HFFc6 (cell line): ENCODE measurements at places on chromosomes 4 and X.

- H3K27ac ChIP-seq: no peak overlapping the region
- peaks cover 9% of the 10 kb centered on the region for H3K4me1 ChIP-seq
- H3K36me3 ChIP-seq: no peaks in the 10 kb centered on the region
- H3K4me3 ChIP-seq: no peak overlapping the region
- peaks cover 6% of the 10 kb centered on the region for H3K27me3 ChIP-seq
These were observed 42.0 kb downstream of the LGI2 start for GRCh38 chr4:24988776-24989175.

DNA sequence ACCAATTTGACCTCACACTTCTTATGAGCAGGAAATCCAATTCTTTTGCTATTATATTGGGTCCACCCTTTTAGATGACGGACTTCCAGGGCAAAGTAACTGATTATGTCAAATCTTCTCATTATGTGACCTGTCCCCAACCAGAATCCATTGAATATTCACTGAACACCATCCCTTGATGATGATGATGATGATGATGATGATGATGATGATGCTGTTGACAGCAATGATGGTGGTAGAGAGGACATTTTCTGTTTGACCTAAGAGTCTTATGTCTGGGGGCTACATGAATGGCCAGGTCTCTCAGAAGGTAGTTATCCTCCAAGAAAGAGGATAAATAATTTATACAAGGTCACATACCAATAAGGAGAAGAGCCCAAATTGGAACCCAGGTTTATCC is 5.2 kb downstream of the TCEAL8 start:
- no peak overlapping the region for H3K4me3 ChIP-seq
- DNase-seq: no peak
- no peak overlapping the region for H3K27ac ChIP-seq
- H3K27me3 ChIP-seq: peaks cover 7% of the 10 kb centered on the region; the same call in 1 of the 2 replicates
- H3K4me1 ChIP-seq: peaks cover 21% of the 10 kb centered on the region

DNA sequence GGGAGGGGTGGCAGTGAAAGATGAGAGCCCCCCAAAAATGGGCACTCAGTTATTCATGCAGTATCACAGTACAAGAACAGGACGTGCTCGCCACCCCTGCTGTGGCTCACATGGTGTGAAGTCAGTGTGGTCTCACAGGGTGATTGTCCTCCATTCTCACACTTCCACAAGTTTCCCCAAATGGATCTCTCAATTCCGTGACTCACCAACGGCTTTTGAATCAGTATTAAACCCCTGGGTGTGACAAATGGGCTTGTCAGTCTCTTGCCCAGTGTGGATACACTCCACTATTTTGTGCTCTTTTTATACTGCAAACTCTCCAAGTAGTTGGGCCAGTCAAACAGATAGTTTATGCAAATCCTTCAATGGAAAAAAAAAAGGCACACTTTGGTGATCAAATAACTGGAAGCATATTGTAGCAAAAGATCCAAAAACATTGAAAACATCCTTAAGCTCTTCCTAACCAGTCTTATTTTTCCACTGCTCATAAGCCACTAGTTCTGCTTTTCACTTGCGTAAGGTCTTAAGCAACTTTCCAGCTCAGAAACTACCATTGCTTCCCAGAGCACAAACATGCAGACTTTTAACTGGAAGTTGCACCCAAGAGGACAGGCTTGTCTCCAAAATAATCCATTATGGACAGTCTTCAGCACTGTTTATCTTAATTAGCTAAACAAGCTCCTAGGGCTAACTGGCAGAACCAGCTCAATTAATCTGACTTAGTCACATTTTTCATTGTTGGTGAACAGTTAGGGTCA is 365.7 kb downstream of the PPP3CA start:
- H3K4me3 ChIP-seq: no peak overlapping the region
- peaks cover 24% of the 10 kb centered on the region for H3K4me1 ChIP-seq
- H3K27me3 ChIP-seq: peaks cover 1% of the 10 kb centered on the region
- no peak overlapping the region for H3K27ac ChIP-seq

DNA sequence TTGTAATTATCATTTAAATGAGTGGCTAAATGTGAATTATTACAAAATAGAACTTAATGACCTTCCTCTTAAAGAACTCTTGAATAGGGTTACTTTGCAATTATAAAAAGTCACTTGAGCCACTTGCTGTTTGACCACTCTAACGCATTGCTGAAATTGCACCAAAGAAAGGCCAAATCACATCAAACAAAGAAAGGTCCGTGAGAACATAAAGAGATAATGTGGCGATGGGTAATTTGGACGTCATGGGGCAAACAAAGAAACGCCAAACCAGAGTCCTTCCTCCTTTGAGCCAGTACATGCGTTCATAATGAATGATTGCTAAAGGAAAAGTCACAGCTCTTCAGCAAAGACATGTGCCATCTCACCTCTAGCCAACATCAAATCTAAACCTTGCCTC is 229.8 kb upstream of the STS start:
- H3K36me3 ChIP-seq: no peaks in the 10 kb centered on the region
- no peaks in the 10 kb centered on the region for H3K4me1 ChIP-seq
- H3K4me3 ChIP-seq: no peak overlapping the region
- no peaks in the 10 kb centered on the region; the same call in 1 of the 2 replicates for H3K27me3 ChIP-seq
- no peak overlapping the region for H3K27ac ChIP-seq
- no peak for DNase-seq

DNA sequence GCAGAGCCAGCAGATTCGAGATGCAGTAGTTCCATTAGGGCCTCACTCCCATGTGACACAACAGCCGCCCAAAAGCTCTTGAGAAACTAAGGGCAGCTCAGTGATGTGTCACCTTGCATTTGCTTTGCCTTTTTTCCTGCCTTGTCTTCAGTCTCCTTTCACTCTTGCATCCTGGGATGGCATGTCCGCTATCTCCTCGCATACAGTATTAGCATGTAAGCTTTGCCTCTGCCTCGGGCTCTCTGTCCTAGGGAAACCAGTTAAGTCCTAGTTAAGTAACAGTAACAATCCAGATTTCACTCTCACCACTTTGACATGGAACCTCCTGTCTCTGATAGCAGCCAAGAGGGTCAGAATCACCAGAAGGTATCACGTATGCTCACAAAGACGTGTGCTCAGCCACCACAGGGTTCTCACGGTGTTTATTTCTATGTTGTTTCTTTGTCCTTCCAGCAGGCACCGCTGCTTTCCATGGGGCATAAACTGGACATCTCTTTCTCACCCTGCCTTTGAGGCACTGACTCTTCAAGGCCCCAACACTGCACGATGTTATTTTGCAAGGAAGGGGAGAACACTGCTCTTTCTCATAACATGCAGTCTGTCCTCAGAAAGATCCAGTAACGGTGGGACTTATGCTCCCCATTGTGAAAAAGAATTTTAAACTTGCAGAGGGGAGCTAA is 26.7 kb upstream of the SORBS2 start:
- H3K4me1 ChIP-seq: no peaks in the 10 kb centered on the region
- no peak overlapping the region for H3K27ac ChIP-seq
- H3K4me3 ChIP-seq: no peak overlapping the region
- no peaks in the 10 kb centered on the region for H3K36me3 ChIP-seq

- peaks cover 9% of the 10 kb centered on the region for H3K4me1 ChIP-seq
- DNase-seq: peak; percentile 19
- no peaks in the 10 kb centered on the region for H3K36me3 ChIP-seq
- H3K27ac ChIP-seq: no peak overlapping the region
- peak overlapping the region; percentile 42 for H3K4me3 ChIP-seq
- H3K27me3 ChIP-seq: peaks cover 2% of the 10 kb centered on the region; the same call in 1 of the 2 replicates
These were observed 53.5 kb downstream of the SPANXA2 start for GRCh38 chrX:141642979-141643378.

- H3K27ac ChIP-seq: peak overlapping the region; percentile 98
- H3K4me3 ChIP-seq: peak overlapping the region; percentile 97
- peaks cover 20% of the 10 kb centered on the region; the same call in 1 of the 2 replicates for H3K36me3 ChIP-seq
These were observed 662 bp downstream of the UBA1 start for GRCh38 chrX:47194194-47194787.

DNA sequence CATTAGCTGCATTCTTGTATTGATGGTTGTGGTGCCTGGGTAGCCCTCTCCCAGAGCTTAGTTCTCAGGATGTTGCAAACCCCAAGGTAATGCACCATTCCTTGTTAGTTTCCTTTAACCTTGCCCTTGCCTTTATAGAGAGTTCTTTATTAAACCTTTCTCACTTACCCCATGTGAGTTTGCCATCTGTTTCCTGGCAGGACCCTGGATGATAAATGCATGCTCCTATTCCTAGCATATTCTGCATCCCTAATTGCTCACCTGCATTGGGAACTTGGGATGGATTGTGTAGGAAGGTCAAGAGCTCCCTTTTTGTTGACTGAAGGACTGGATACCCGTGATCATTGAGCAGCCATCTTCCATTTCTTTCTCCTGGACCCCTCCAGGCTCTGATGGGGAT is 59.9 kb upstream of the AP1S2 start:
- no peak for DNase-seq
- no peak overlapping the region for H3K27ac ChIP-seq
- no peak overlapping the region for H3K4me3 ChIP-seq

DNA sequence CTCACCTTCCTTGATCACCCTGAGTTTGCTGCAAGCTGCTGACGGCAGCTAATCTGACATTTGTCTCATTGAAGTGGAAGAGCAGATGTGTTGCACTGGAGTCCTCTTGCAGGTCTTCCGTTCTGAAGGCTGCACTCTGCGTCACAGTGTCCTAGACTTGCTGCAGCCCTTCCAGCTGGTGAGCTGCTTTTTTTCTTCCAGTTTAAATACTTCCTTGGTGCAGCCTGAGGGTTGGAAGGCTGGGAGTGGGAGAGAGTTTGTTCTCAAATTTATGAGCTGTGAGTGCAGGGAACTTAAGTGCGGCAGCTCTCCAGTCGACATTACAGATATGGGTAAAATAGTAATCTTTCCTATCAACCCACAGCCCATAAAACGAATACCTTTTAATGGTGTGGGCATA is 303.6 kb upstream of the FAT1 start:
- peaks cover 5% of the 10 kb centered on the region for H3K27me3 ChIP-seq
- H3K36me3 ChIP-seq: peaks cover 7% of the 10 kb centered on the region; the same call in 1 of the 2 replicates
- peaks cover 15% of the 10 kb centered on the region for H3K4me1 ChIP-seq
- H3K4me3 ChIP-seq: peak overlapping the region; percentile 60; the same call in 1 of the 2 replicates

DNA sequence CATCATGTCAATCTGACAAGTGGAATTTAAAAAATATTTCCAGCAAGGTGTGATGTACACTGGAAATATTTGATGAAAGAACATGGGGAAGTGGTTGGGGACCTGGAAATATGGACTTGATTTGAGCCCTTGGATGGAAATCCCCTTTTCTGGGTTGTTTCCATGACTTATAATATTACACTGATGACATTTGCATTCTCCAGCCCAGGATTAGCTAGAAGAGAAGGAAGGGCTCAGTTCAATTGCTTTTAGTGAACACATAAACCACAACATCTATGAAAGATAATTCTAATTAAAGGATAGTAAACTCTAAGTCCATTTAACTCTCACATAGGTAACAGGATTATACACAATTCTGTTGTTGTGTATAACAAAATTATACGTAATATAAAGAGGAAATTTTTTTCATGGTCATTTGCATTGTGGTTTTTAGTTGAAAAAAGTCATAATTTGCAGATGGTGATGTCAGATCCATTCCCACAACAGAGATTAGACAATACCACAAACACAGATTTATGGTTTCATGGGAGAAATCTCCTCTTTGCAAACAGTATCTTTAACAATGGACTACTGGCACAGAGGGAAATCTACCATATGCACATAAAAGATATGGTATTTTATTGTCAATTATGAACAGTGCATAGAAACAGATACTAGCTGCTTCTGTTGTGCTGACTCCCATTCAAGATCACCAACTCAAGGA is 126.5 kb downstream of the DKK2 start:
- H3K4me3 ChIP-seq: no peak overlapping the region
- H3K36me3 ChIP-seq: no peaks in the 10 kb centered on the region
- DNase-seq: no peak
- H3K4me1 ChIP-seq: no peaks in the 10 kb centered on the region

DNA sequence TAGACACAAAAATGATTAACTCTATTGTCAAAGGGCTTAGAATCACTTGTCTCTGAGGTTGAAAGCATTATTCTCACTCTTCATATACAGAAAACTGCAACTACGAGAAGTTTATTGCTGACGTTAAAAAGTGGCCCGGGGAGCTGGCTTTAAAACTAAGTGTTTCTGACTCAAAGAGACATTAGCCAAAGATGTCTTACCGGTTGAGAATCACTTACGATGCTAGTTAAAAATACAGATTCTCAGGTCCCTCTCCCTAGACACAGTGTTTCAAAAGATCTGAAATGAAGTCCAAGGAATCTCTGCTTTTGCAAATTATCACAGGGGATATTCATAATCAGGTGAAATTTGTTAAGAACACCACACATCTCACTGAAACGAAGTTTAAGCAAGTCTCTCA is 1.2 kb downstream of the GNPDA2 start:
- peak overlapping the region; percentile 99 for H3K4me3 ChIP-seq
- H3K27me3 ChIP-seq: no peaks in the 10 kb centered on the region; the same call in 1 of the 2 replicates
- no peaks in the 10 kb centered on the region for H3K36me3 ChIP-seq
- H3K4me1 ChIP-seq: peaks cover 21% of the 10 kb centered on the region
- no peak for DNase-seq
- H3K27ac ChIP-seq: peak overlapping the region; percentile 85

DNA sequence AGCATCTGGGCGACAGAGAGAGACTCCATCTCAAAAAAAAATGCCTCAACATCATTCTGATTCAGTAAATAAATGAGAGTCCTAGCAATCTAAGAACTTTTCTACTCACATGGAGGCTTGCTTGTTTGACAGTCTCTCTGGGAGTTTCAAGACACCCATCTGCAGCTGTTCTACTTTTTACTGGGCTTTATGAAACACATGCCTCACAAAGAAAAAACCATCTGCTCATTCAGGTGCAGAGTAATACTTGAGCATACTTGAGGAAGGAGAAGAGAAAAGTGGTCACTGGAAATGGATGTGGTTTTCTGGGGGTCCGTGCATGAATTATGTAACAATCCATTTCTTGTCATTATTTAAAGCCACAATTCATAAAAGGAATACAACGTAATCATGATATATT is 87.1 kb upstream of the DDX53 start:
- no peak overlapping the region for H3K4me3 ChIP-seq
- H3K27ac ChIP-seq: no peak overlapping the region
- no peaks in the 10 kb centered on the region for H3K4me1 ChIP-seq

- H3K36me3 ChIP-seq: peaks cover 5% of the 10 kb centered on the region; the same call in 1 of the 2 replicates
- H3K4me1 ChIP-seq: peaks cover 21% of the 10 kb centered on the region
- peaks cover 13% of the 10 kb centered on the region for H3K27me3 ChIP-seq
- no peak overlapping the region for H3K27ac ChIP-seq
These were observed 352.1 kb upstream of the GATB start for GRCh38 chr4:152112887-152113286.

- no peaks in the 10 kb centered on the region for H3K27me3 ChIP-seq
- H3K27ac ChIP-seq: no peak overlapping the region
- H3K4me3 ChIP-seq: no peak overlapping the region
- H3K4me1 ChIP-seq: no peaks in the 10 kb centered on the region
- H3K36me3 ChIP-seq: no peaks in the 10 kb centered on the region
- no peak for DNase-seq
These were observed 438.3 kb downstream of the CENPC start for GRCh38 chr4:67106861-67107460.
